ENCODE measurements at places on chromosomes 16 and 17. TPM values are rescaled to one million over a fixed set of nuclear protein-coding genes. Genes with fewer than 3 reads are reported as not detected.

Gene ZP2
- not detected for total RNA-seq

Gene TEKT5
- not detected for total RNA-seq

Gene TEX19
- total RNA-seq, result not detected

Gene CDK5R1
- total RNA-seq, result 0.72 TPM

Gene HSD11B2
- total RNA-seq, result 1.4 TPM

Gene GP1BA
- 0.72 TPM for total RNA-seq

Gene TMEM238L
- not detected for total RNA-seq

Gene HEATR9
- total RNA-seq, result not detected

Gene AMDHD2
- 11.8 TPM for total RNA-seq
